ENCODE measurements at places on chromosomes 3 and 15.

GRCh38 chr15:88814393-88814792 lies 11.2 kb downstream of the ACAN start:
- DNase-seq = no peak

DNA sequence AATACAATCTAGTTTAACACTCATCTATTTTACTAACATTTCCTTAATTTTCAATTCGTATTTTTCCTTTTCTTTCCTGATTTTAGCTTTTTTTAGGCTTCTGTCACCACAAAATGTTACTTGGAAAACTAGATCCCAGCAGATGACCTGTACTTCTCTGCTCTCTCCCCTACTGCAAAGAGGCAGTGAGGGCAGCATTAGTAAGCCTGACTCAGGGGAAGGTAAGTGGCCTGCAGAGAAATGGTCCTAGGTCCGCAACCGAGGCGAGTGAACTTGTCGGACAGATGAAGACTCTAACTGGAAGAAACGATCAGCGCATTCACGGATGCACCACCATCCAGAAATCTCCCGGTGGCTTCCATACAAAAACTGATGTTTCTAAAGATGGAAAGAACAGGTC lies 20.4 kb downstream of the TMEM43 start:
- no peak for DNase-seq

- no peak for DNase-seq
These were observed 81.6 kb downstream of the SSR3 start for GRCh38 chr3:156473341-156473740.

DNA sequence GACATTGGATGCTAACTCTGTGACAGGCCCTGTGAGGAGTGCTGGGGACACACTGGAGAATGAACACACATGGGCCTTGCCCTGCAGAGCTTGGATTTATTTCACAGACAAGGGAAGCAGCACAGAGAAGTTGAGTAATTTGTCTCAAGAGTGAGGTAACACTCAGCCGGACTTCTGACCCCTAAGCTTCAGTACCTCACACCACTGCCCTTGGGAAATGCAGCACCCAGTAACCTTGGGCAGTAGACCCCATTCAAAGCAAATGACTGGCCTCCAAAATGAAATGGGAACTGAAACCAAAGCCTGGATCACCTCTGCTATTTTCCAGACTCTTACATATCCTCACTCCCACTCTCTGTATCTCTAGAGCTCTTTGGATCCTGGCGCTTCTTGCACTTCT lies 37.3 kb downstream of the RFT1 start:
- no peak for DNase-seq

DNA sequence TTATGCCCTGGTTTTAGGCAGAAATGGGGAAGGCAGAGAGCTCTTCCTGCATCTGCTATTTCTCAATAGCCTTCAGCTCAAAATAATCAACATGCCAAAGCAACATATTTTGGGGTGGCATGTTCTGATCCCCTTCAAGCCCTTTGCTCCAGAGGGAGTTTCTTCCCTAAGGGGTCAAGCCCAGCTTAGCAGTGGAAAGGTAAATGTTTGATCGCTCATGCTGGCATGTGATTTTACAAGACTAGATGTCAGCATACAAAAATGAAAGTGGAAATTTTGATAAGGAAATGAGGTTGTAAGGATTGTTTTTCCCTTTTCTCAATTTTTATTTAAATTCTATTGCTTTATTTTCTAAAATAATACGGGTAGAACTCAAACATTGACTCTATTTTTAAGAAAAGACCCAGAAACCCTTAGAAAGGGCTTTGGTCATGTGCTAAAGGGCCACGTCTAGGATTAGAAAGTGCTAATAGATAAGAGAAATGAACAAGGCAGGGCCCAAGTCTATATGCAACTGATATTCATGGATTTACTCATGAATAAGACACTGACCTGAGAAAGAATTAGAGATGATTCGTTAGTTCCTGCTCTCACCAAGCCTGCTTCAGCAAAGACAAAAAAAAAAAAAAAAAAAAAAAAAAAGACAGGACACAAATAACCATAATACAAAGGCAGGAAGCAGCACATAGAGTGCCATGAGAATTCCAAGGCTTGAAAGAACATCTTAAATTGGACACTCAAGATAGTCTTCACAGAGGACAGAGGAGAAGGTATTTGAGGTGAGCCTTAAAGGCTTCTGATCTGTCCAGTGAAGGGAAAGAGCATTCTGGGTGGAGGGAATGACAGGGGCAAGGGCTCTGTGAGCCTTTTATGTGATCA lies 55.0 kb upstream of the NR2E3 start:
- DNase-seq = no peak

DNA sequence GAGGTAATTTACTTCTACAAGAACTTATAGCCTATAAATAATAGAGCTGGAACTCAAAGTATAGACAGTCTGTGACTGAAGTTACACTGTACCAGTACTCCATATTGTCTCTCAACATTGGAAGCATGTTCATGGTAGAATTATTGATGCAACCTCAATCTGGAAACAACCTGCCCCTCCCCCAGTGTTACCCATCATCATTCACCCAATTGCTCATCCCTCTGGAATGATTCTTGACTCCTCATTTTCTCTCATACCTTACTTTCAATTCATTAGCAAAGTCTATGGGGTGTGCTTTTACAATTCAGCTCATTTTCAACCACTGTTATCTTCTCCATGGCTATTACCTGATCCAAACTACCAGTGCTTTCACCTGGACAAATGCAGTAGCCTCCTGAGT lies 151.7 kb downstream of the CPNE4 start:
- DNase-seq = no peak

DNA sequence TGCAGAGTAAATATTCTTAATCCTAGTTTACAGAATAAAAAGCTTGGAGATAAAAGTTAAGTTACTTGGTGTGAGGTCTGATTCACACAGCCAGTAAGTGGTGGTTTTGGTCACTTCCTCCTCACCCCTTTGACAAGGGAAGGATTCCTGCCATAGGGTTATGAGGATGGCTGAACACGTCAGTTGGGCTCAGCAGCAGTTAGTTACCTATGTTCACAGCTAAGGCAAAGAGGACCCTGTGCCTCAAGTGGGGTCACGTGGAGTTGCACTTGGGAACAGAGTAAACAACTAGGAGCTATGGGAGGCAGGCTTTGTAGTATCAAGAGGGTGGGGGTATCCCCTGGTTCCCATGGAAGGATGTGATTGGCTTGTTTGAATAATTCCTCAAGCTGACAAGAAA lies 232.2 kb downstream of the UBE2E2 start:
- DNase-seq = no peak

- DNase-seq = no peak
These were observed 26.1 kb downstream of the TFRC start for GRCh38 chr3:196055683-196056270.

- no peak for DNase-seq
These were observed 385.6 kb downstream of the CACNA2D3 start for GRCh38 chr3:54507876-54508460.

DNA sequence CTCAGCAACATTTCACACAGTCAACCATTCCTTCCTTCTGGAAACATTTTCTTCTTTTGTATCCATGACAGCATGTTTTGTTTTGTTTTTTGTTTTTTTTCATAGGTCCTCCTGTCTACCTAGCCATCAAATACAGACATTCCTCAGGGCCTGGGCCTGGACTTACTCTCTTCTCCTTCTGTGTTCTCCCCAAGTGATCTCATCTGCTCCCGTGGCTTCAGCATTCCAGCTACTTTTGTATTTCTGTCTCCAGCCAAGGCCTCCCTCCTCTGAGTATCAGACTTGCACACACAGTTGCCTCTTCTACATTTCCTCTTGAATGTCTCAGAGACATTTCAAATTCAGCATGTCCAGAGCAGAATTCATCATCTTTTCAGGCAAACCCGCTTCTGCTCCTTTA lies 82.4 kb downstream of the HCN4 start:
- DNase-seq = no peak

DNA sequence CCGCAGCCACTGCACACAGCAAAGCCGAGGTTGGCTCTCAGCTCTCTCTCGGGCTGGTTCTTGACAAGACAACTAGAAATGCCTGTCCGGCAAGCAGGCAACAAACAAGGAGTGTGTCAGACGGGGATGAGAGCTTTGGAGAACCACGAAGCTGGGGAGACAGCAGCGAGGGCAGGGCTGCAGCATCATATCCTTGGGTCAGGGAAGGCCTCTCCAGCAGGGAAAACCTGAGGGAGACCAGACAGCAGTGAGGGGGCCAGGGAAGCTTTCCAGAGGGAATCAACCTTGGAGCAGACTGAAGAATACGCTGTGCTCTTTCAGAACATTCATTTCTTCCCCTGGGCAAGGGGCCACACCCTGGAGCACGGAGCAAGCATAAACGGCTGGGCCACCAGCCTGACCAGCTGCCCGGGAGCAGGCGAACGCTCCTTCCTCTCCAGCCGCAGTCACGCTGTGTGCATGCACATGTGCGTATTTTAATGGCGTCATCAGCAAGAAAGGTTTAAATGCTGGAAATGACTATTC lies 58.7 kb downstream of the CHSY1 start:
- no peak for DNase-seq

GRCh38 chr3:70744536-70744935 lies 432.1 kb upstream of the MDFIC2 start:
- DNase-seq = no peak

- DNase-seq = no peak
These were observed 45.3 kb downstream of the ANXA2 start for GRCh38 chr15:60352525-60352924.

- no peak for DNase-seq
These were observed 75.1 kb downstream of the CLDN11 start for GRCh38 chr3:170493712-170494182.

GRCh38 chr15:47602121-47602520 lies 115.2 kb upstream of the SEMA6D start:
- DNase-seq = no peak

GRCh38 chr3:143567823-143568222 lies 280.4 kb downstream of the SLC9A9 start:
- no peak for DNase-seq

DNA sequence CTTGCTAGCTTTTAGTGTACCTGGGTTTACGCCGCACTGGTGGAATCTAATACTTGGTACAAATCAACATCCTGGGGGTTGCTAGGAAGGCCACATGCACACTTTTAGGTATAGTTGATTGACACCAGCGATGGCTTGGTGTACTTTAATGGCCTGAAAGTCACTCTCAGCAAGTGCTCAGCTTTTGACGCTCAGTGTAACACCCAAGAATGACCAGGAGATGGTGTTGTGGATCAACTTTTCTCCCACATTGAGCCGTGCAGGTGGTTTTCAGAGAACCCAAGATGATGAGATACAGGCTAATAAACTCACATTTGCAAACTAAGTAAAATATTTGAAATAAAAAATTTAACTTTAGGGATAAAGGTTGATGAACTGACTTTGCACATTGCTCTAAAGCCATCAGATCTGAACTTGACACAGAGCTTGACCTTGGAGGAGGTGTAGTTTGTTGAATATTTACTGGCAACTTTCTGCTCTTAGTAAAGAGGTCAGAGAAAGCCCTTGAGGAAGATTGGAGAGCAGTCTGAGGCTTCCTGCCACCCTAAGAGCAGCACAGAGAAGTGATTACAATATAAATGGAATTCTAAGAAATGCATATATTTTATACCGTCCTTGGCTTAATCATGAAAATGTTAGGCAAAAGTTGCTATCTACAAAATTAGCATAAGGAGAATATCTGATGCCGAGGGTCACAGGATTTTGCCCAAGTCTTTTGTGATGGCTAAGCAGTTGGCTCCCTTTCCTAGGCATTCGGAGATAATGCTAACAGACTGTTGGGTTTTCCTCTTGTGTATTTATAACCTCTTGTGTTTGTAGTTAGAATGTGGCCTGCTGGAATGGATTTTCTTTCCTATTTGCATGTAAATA lies 143.4 kb upstream of the RASGRP1 start:
- DNase-seq = peak; percentile 65

DNA sequence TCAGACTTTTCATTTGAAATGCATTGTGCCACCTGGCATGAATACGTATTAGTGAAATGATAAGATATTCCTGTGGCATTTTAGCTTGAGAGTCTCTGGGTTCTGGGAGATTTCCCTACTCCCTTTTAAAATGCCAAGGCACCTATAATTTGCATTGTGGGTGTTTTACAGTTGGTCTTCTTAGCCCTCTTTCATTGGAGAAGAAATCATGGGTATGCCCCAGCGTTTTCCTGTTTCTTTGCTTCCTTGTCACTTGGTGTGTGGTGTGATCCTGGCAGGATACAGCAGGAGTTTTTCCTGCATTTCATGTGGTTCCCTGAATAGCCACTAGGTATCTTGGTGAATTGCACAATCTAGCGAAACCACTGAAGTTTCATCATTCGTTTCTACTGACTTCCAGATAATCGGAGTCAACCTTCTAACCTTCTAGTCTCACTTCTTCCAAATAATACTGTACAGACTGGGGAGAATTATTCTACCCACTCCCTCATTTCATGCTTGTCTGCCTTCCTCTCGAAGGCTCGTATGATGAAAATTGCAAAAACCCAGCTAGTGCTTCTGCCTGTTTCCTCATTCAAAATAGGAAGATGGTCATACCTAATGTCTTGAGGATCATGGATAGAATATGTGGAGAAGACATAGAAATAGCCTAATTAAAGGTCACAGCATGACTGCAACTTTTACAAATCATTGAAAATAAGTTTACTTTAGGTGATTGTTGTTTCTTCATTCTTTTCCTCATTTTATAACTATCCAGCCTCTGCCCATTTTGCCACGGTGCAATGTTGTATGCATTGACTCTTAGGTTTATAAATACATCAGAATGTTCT lies 2.6 kb downstream of the BHLHE40 start:
- DNase-seq = no peak

DNA sequence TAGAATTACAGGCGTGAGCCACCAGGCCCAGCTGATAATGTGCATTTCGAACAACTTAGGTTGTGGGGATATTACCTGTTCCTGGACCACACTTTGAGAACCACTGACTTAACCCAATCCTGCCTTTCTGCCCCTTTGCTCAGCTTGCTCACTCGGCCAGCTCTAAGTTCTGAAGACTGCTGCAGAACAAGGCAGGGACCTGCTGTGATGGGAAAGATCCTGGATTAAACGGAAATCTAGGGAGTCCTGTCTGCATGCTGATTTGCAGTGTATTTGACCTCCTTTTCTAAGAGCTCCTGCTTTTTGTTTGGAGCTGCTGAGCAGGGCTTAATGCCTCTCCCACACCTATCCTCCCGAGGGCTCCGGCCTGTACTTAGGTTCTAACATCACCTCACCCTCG lies 2.9 kb downstream of the LTK start:
- no peak for DNase-seq

- no peak for DNase-seq
These were observed 68.9 kb downstream of the KLF15 start for GRCh38 chr3:126288314-126288713.

- peak; percentile 56 for DNase-seq
These were observed 350.3 kb downstream of the DOCK3 start for GRCh38 chr3:51024765-51025632.

DNA sequence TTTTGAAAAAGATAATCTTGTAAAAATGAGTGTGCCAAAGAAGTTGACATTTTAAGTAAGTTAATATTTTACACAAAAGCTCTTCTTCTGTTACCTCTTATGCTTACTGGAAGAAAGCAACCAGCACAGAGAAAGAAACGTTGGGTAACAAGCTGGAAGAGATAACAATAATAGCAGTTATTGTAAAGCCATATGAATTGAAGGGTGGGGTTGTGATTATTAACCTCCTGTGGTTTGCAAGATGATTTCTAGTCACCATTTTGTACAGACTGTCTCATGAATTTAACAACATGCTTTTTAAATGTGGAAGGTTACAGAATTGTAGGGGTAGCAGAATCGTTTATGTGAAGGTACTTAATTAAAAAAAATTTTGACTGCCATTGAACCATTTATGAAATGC lies 9.2 kb downstream of the RAP2B start:
- no peak for DNase-seq

Data from activated CD4-positive, alpha-beta T cell treated with anti-CD3 and anti-CD28 coated beads, Interleukin-2, amount 50 U/mL, for 16 hours (primary cell).